ENCODE measurements at places on chromosomes 3 and 15.

GRCh38 chr15:90875549-90875981 is 7.2 kb downstream of the FURIN start:
- DNase-seq = no peak

DNA sequence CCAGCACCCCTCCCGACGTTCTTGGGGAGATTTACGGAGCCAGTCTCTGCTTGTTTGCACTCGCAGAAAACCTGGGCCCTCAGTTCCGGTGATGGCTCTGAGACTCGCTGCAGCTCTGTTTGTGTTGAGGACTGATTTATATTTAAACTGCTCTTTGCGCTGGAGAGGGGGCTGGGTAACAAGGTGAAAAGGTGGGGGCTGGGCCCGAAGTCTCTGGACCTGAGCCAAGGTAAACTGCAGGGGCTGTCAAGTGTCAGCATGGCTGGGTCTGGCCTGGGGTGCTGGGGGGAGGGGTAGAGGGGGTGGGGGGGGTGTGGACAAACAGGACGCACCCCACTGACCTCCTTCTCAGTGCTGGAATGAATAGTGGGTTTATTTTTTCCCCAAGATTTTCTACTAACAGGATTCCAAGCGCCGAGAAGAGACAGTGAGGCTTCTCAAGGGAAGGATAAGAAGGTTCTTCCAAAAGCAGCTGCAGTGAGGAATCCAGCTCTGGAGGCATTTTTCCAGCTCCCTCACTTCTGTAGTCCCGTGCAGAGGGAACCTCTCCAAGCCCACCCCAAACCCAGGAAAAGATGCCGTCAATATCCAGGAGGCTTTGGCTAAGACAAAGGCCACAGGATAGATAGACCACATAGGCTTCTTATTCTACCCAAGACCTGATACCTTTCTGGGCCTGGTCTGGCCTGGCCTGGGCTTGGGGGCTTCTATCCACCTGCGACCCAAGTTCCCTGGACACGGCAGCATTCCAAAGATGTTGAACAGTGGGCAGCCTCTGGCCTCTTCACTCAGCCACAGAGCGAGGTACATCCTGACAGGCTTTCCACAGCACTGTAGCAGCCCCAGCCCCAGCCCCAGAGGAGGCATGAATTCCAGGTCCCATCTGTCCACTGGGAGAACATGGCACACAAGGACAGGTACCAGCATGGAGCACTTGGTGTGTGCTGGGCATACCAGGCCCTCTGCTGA is 938 bp upstream of the SLCO2A1 start:
- DNase-seq = no peak

GRCh38 chr3:178508443-178508825 is 27.8 kb upstream of the KCNMB2 start:
- DNase-seq = no peak

GRCh38 chr3:126580746-126581145 is 22.0 kb upstream of the C3orf22 start:
- DNase-seq = no peak

- no peak for DNase-seq
Measured at GRCh38 chr3:4741404-4742307, 237.6 kb upstream of the BHLHE40 start.

DNA sequence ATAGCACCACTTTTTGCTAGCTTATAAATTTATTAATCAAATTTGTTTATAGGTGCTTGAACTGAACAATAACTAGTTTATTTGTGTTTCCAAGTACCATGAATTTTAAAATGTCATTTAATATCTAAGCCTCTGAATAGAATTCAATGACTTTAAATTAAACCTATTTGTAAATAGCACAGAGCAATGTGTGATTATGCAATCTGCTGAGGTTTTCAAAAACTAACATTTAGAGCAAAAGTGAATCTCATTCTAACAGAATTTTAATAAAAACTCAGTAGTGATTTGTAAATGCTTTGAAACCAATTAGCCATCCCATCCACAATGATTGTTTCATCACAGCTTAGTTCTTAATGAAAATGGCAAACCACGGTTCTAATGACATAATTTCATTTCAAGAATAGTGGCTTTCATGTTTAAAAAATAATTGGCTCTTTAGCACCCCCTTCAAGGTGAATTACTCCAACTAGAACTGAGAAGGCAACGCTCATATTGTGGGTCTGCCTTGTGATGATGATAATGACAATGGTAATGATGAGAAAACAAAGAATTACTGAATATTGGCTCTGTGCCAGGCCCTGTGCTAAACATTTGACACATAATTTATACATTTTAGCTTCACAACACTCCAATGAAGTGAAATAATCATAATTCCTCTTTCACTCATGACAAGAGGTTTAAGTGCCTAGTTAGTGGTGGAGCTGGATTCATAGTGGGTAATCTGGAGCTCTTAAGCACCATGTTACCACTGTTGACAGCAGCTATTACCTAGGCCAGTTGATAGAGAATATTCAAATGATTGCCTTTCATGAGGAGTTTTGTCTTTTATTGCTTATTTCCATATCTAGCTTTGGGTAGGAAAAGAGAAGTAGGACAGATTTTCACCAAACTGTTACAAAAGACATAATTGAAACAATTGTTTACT is 145.7 kb downstream of the RBMS3 start:
- no peak for DNase-seq

- DNase-seq = no peak
Measured at GRCh38 chr15:31343831-31344230, 17.2 kb downstream of the KLF13 start.

- no peak for DNase-seq
Measured at GRCh38 chr3:58514405-58514804, 22.5 kb downstream of the KCTD6 start.

GRCh38 chr15:36428102-36428845 is 151.2 kb upstream of the CDIN1 start:
- DNase-seq = no peak

GRCh38 chr3:71859123-71859519 is 74.2 kb upstream of the PROK2 start:
- DNase-seq = no peak

DNA sequence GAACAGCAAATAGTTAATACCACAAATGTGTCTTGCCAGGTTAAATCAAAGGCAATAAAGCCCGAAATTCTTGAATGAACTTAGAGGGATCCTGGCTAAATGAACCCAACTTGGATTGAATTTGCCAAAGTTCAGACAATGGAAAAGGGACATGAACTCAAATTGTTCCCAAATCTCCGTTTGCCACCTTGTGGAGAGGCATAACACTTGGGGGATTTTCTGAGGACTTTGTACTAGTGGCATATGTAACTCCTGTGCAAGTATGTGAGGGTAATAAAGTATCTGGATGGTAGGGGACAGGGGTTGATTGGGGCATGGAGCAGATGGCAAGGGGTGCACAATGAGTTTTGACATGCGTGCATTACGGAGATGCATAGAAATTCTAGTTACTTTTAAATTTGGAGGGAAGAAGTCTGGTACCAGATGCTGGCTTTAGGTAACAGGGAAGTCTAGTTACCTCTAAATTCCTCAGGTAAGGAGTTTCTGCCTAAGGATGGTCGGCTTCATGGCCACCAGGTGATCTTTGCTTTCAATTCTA is 1.2 kb upstream of the TCAIM start:
- no peak for DNase-seq

DNA sequence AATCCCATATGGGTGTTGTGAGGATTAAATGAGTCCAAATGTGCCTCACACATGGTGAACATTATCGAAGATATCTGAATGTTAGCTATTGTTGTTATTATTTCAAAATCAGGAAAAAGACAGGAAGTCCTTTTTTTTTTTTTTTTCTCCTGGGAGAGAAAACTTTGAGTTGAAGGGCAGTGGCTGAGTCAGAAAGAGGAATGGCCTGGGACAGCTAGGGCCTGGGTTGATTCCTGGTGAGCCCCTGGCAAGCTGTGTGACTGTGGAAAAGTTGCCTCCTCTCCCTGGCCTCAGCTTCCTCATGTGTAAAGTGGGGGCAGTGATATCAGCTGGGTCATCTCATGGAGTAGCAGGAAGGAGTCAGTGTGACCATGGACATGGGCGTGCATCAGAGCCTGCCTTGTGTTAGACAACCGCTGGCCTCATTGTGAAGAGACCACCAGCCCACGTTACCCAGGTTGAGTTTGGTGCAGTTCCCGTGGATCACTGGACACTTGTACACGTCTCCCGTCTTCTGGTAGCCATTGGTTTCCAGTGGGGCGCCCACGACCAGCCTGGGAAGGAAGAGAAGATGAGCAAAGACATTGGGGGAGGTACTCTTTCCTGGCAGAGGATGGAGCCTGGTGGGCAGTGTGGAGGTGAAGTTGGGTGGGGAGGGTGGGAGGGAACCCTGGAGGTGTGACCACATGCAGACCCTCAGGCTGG is 63.1 kb downstream of the ITGA11 start:
- no peak for DNase-seq

DNA sequence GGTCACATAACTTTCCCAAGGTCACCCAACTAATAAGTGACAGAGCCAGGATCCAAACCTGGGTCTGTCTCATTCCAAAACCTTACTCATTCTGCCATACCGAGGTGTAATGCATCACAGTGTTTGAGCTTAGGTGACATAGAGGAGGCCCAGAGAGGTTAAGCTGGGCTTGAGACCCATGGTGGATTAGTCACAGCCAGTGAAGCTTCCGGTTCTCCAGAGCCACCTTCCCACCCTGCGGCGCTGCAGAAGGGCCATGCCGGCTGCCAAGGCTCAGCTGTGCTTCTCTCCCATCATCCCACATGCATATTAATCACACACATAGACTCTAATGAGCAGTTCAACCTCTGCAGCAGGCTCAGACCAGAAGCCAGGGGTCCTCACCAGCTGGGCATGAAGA is 42.2 kb downstream of the SPSB4 start:
- DNase-seq = no peak

GRCh38 chr3:12972043-12972442 is 101.2 kb downstream of the IQSEC1 start:
- no peak for DNase-seq

GRCh38 chr3:68256635-68257223 is 602.3 kb upstream of the SUCLG2 start:
- DNase-seq = peak; percentile 3

- DNase-seq = no peak
Measured at GRCh38 chr3:72273615-72274014, 488.7 kb upstream of the PROK2 start.

DNA sequence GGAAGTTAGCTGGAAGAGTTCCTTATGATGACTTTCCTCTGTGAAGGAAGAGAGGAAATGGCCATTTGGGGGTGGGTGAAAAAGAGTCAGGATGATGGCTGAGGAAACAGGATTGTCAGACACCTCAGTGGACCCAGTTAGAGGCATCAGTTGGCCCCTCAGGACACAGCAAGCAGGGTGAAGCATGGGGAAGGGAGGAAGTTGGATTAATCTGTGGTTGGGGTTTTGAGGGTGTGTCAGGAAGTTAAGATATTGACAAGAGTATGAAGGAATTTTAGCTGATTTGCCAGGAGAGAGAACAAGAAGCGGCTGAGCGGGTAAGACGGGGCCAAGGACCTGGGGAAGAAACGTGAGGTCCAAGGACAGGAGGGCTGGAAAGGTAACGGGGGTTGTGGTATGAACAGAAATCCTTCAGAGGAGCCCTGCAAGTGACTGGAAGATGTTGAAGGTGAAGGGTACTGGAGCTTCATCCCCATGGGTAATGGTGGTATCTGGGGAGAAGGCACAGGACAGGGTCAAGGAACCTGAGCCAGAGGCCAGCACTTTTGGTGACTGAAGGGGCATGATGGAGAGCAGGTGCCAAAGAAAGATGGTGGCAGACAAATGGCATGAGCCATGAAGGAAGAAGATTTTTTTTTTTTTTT is 2.7 kb downstream of the UQCC5 start:
- no peak for DNase-seq

- no peak for DNase-seq
Measured at GRCh38 chr3:150589759-150590158, 13.4 kb upstream of the SELENOT start.

DNA sequence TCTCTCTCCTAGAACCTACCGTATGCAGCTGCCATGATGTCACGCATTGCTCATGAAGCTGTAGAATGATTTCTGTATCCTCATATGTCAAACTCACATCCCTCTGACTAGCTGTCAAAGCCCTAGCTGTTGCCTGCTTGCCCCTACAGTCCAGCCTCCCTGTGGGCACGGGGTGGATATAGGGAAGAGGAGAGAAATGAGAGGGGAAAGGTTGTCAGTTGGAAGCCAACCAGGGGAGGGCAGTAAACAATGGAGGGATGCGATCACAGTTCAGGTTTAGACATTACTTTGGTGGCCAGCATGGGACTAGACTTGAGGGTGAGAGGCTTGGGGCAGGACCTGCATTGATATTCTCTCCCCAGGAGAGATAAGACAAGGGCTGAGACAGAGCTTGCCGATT is 1.7 kb upstream of the HDGFL3 start:
- DNase-seq = no peak

- no peak for DNase-seq
Measured at GRCh38 chr3:119191800-119192199, 18.4 kb downstream of the UPK1B start.

DNA sequence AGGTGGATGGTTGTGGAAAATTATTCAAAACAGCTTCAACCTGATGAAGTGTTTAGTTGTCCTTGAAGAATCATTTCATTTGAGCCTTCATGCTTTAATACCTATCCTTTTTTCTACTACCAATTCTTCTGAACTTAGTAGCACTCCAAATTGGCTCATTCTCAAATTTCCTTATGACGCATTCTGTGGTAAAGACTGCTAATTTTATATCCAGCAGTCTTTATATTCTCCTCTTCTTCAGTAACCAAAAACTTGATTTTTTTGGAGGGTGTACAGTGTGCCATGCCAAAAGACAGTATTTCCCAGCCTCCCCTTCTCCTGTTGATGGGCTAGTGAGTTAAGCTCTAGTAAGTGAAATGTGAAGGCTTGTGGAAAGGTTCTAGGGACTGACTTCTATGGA is 25.2 kb downstream of the CGNL1 start:
- no peak for DNase-seq

- DNase-seq = no peak
Measured at GRCh38 chr15:65942436-65942835, 73.1 kb downstream of the RAB11A start.

DNA sequence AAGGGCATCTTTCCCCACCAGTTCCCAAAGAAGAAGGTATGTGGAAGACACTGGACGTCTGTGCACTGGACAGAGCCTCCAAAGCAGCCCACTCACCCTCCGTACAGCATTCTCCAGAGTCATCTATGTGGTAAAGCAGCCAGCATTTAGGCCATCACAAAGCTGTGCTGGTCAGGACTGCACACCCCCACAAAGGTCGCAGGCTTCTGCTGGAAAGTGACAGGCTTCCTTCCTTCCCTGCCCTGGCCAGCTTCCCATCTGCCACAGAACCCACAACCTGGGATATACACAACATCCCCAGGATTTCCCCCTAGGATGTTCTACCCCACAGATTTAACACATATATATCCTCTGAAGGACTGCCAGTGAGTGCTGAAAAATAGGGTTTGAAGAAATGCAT is 64.6 kb upstream of the GALNT15 start:
- DNase-seq = no peak

- no peak for DNase-seq
Measured at GRCh38 chr15:79192462-79193036, 90.0 kb upstream of the ANKRD34C start.

DNA sequence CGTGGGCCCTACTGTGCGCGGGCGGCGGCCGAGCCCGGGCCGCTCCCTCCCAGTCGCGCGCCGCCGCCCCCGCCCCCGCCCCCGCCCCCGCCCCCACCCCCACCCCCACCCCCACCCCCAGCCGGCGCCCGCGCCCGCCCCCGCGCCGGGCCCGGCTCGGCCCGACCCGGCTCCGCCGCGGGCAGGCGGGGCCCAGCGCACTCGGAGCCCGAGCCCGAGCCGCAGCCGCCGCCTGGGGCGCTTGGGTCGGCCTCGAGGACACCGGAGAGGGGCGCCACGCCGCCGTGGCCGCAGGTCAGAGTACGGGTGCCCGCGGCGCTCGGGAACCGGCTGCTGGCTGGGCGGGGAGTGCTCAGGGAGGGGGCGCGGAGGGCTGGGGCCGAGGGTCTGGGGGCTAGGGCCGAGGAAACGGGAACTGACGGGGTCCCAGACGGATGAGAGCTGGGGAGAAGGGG is 1.1 kb upstream of the PPARG start:
- DNase-seq = no peak

All from stimulated activated CD4-positive, alpha-beta T cell treated with anti-CD3 and anti-CD28 coated beads, Interleukin-12 subunit alpha, Interleukin-12 subunit beta, amount 100 ng/mL, for 4 hours (primary cell).